Naive thymus-derived CD8-positive, alpha-beta T cell (primary cell): ENCODE measurements at places on chromosomes 2 and 18.

- no peaks in the 10 kb centered on the region for H3K36me3 ChIP-seq
- H3K27ac ChIP-seq: no peak overlapping the region
- no peak overlapping the region for H3K4me3 ChIP-seq
- H3K4me1 ChIP-seq: peaks cover 3% of the 10 kb centered on the region
- no peak for DNase-seq
Measured at GRCh38 chr2:128358941-128359731, 40.5 kb upstream of the HS6ST1 start.

DNA sequence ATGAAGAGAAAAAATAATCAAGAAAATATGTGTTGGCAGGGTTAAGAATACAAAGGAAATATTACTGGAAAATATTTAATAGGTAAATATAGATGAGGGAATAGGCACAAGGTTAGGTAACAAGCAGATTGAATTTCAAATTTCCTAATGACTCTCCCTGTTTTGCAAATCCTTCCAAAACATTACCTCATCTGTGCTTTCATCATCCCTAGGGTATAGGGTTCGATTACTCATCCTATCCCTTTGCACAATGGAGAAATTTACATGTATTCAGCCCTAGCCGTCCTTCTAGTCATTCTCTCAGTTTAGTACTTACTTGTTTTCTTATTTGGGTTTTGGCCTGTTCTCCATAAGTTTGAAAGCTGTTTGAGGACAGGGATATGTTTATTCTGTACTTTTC lies 864.6 kb upstream of the FSHR start:
- DNase-seq: no peak
- H3K36me3 ChIP-seq: no peaks in the 10 kb centered on the region
- H3K4me3 ChIP-seq: no peak overlapping the region
- H3K27me3 ChIP-seq: no peaks in the 10 kb centered on the region

DNA sequence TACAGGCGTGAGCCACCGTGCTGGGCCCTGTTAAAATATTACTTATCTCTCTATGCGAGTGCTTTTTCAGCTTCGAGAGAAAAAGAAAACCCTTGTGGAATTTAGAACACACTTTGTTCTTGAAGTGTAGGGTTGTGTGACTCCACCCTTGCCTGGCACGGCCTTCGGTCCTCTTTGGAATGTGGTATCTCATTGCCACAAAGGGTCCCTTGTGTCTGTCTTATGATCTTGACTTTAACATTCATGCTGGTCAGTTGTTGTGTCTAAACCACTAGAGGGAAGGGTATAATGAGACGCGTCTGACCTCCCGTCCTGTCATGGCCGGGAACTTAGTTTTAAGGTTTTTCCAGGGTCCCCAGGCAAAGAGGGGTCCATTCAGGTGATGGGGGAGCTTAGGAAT lies 246.4 kb downstream of the VAPA start:
- DNase-seq: no peak
- H3K4me1 ChIP-seq: no peaks in the 10 kb centered on the region
- H3K27ac ChIP-seq: no peak overlapping the region
- H3K27me3 ChIP-seq: no peaks in the 10 kb centered on the region

- no peak overlapping the region for H3K27ac ChIP-seq
- peaks cover 13% of the 10 kb centered on the region for H3K27me3 ChIP-seq
- no peak overlapping the region for H3K4me3 ChIP-seq
- DNase-seq: no peak
- no peaks in the 10 kb centered on the region for H3K36me3 ChIP-seq
Measured at GRCh38 chr2:223075301-223076270, 23.6 kb downstream of the KCNE4 start.

DNA sequence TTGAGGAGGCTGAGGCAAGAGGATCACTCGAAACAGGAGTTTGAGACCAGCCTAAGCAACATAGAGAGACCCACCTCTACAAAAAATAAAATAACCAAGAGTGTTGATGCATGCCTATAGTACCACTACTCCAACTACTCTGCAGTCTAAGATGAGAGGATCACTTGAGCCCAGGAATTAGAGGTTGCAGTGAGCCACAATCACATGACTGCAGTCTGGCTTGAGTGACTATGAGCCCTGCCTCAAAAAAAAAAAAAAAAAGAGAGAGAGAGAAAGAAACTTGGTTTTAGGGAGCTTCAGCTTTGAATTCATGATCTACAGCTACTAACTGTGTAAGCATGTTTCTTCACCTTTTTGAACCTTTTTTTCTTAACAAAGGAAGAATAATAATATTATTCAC lies 119.9 kb downstream of the HNMT start:
- H3K27me3 ChIP-seq: no peaks in the 10 kb centered on the region
- no peaks in the 10 kb centered on the region for H3K4me1 ChIP-seq
- no peak for DNase-seq
- no peaks in the 10 kb centered on the region for H3K36me3 ChIP-seq
- H3K27ac ChIP-seq: no peak overlapping the region
- H3K4me3 ChIP-seq: no peak overlapping the region

GRCh38 chr2:164386231-164386630 lies 235.1 kb downstream of the GRB14 start:
- no peaks in the 10 kb centered on the region for H3K4me1 ChIP-seq
- no peak for DNase-seq
- H3K27me3 ChIP-seq: no peaks in the 10 kb centered on the region
- no peak overlapping the region for H3K4me3 ChIP-seq

DNA sequence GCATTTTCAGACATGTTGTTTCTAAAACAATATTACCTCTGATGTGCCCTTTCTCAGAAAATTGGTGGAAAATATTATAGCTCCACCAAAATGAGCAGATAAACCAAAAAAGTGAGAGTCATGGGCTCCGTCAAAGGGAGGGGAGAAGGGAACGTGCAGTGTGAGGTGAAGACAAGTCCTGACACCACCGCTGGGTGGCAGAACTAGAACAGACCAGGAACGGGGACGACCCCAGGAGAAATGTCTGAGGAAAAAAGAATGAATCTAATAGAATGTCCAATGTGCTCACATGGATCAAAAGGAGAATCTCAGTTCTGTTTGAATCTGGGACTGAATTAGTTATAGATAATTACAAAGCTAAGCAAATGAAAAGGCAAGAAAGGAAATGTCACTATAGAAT lies 22.6 kb upstream of the BCL2 start:
- peaks cover 4% of the 10 kb centered on the region for H3K4me1 ChIP-seq
- peaks cover 20% of the 10 kb centered on the region for H3K36me3 ChIP-seq
- H3K27ac ChIP-seq: no peak overlapping the region
- DNase-seq: no peak
- H3K27me3 ChIP-seq: no peaks in the 10 kb centered on the region

GRCh38 chr18:9629709-9630108 lies 15.3 kb upstream of the PPP4R1 start:
- DNase-seq: no peak
- H3K27me3 ChIP-seq: peaks cover 6% of the 10 kb centered on the region
- H3K4me3 ChIP-seq: no peak overlapping the region
- no peak overlapping the region for H3K27ac ChIP-seq
- H3K36me3 ChIP-seq: no peaks in the 10 kb centered on the region
- H3K4me1 ChIP-seq: no peaks in the 10 kb centered on the region

- peaks cover 2% of the 10 kb centered on the region for H3K4me1 ChIP-seq
- no peak overlapping the region for H3K4me3 ChIP-seq
- no peak for DNase-seq
- no peaks in the 10 kb centered on the region for H3K27me3 ChIP-seq
Measured at GRCh38 chr18:31232775-31233424, 70.2 kb upstream of the DSC1 start.

- no peaks in the 10 kb centered on the region for H3K36me3 ChIP-seq
- H3K27me3 ChIP-seq: no peaks in the 10 kb centered on the region
- no peak overlapping the region for H3K27ac ChIP-seq
- DNase-seq: no peak
Measured at GRCh38 chr18:42801706-42802105, 313.8 kb downstream of the RIT2 start.

GRCh38 chr2:142165790-142166189 lies 35.0 kb upstream of the LRP1B start:
- no peaks in the 10 kb centered on the region for H3K36me3 ChIP-seq
- H3K4me1 ChIP-seq: no peaks in the 10 kb centered on the region
- H3K4me3 ChIP-seq: no peak overlapping the region
- no peak for DNase-seq

- no peak overlapping the region for H3K4me3 ChIP-seq
- H3K27ac ChIP-seq: no peak overlapping the region
- no peak for DNase-seq
- H3K36me3 ChIP-seq: peaks cover 91% of the 10 kb centered on the region
- H3K27me3 ChIP-seq: no peaks in the 10 kb centered on the region
Measured at GRCh38 chr2:233462202-233462785, 104.3 kb downstream of the USP40 start.

- no peaks in the 10 kb centered on the region for H3K36me3 ChIP-seq
- H3K27me3 ChIP-seq: peaks cover 6% of the 10 kb centered on the region
- no peak overlapping the region for H3K4me3 ChIP-seq
- DNase-seq: no peak
Measured at GRCh38 chr2:118430510-118431164, 342.4 kb downstream of the INSIG2 start.

GRCh38 chr2:30287857-30288513 lies 56.7 kb downstream of the LBH start:
- H3K4me1 ChIP-seq: peaks cover 80% of the 10 kb centered on the region
- H3K4me3 ChIP-seq: peak overlapping the region; percentile 33
